NCI-H510A treated with DMSO at 0.1 percent for 48 hours (cell line): ENCODE measurements at places on chromosomes 1 and 21.

DNA sequence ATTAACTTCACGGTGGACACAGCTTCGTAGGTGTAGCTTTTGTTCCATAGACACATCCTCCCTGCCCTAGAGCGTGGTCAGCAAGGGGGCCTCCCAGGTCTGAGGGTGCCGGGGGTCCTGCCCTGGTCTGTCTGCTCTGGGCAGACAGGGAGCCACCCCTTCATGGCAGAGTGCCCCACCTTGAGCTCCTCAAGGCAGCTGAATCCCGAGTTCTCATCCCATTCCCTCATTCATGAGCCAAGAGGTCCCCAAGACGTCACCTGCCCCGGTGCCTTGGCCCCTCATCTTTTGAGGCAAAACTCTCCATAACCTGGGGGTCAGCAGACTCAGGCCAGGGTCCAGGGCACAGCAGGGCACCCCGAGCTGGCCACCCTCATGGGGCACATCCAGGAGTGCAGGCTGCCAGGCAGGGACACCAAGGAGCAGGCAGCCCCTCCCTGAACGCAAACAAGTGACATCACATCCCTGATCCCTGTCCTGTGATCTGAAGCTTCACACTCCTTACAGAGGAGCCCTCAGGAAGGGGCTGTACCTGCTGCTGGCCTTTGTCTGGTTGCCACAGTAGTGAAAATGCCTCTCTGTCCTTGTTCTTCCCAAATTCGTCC, 23.3 kb downstream of the UBASH3A start:
- no peak for DNase-seq

DNA sequence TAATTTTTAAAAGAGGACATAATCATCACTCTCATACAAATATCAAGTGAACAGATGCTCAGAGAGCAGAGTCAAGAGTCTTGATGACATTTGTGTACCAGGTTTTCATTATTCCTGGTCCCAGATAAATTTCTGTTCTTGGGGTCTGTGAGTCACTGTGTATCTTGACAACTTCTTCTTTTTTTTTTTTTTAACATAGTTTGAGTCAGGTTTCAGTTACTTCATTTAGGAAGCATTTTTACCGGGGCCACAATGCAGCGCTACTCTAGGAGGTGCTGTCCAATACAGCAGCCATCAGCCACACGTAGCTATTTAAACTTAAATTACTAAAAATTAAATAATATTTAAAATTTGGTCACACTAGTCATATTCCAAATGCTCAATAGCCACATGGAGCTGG, 188.1 kb upstream of the SAMSN1 start:
- DNase-seq, result no peak

GRCh38 chr1:39407510-39407895, 83.9 kb upstream of the BMP8A start:
- no peak for DNase-seq

- no peak for DNase-seq
These were observed 130.7 kb upstream of the BMP8A start for GRCh38 chr1:39360731-39361130.

DNA sequence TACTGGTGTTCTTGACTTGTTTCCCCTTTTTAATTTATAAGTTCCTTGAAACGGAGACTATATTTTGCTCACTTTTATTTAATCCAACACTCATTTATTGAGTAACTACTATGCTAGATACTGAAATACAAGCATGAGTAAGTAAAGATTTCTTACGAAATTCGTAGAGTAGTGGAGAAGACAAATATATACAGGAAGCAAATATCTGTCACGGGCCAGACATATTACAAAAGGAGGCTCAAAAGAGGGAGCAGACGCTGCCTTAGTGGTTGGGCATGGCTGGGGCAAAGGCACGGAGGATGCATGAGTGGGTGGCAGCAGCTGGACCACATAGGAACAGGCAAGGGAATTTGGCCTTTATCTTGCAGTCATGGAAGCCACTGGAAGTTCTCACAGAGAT, 6.8 kb downstream of the NCF2 start:
- DNase-seq, result no peak

DNA sequence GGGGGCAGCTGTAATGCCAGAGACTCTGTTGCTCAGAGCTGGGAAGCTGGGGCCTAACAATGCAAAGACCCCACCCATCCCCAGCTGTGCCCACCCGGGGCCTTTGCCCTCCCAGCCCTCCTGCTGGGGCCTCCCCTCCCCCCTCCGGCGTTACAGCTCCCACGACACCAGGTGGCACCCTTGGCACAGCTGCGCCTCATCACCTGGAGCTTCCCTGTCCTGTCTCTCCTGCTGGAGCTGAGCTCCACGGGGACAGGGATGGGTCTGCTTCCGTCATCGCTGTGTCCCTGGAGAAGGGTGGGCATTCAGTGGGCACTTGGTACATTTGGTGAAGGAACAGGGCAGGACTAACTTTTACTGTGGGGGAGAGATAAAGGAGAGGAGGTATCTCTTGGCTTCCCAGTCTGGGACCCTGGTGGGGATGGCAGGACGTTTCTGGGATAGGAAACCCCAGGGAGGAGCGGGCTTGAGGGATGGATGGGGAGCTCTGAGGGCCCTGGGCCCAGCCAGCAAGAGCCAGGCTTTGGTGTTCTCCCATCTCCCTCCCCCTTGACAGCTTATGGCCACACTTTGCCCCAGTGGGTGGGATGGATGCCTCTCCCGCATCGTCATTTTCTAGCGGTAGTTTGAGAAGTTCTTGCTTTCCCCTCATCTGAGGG, 453.2 kb downstream of the PTPRU start:
- no peak for DNase-seq

DNA sequence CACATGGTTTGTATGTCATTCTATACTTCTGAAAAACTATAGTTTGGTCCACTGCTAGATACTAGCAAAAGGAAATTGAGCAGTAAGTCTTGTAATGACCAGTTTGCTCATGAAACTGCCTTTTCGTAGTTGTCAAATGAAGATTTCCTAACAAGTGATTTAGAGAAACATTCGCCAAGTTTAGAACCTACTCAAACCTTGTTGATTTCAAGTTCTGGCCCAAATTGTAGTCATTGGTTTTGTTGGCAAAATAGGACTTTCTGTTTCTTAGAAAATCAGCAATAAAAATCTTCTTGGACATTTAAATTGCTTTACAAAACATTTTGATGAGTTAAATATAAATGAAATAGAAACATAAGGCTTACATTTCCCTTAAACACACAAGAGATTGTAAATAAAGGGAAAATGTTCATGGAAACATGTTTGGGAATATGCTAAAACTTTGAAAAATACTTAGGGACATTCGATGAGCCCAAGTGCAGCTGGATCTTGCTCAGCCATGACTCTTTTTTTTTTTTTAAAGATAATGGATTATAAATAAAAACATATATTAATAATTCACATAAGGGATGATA, 178.5 kb upstream of the LYPLAL1 start:
- DNase-seq, result no peak

DNA sequence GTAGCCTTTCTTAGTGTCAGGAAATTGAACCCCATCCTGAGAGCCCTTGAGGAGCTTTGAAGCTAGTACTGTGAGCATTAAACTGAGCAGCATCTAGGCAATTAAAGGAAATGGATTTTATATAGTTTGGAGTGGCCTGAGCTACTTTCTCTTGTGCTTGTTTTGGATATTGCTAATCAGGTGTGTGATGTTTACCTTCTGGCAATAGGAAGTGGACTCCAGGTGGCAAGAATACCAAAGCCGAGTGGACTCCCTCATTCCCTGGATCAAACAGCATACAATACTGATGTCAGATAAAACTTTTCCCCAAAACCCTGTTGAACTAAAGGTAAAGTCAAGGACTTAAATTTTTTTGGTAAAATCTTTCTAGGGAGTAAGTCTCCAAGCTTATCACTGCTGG, 79.4 kb downstream of the MACF1 start:
- DNase-seq, result peak; percentile 98

DNA sequence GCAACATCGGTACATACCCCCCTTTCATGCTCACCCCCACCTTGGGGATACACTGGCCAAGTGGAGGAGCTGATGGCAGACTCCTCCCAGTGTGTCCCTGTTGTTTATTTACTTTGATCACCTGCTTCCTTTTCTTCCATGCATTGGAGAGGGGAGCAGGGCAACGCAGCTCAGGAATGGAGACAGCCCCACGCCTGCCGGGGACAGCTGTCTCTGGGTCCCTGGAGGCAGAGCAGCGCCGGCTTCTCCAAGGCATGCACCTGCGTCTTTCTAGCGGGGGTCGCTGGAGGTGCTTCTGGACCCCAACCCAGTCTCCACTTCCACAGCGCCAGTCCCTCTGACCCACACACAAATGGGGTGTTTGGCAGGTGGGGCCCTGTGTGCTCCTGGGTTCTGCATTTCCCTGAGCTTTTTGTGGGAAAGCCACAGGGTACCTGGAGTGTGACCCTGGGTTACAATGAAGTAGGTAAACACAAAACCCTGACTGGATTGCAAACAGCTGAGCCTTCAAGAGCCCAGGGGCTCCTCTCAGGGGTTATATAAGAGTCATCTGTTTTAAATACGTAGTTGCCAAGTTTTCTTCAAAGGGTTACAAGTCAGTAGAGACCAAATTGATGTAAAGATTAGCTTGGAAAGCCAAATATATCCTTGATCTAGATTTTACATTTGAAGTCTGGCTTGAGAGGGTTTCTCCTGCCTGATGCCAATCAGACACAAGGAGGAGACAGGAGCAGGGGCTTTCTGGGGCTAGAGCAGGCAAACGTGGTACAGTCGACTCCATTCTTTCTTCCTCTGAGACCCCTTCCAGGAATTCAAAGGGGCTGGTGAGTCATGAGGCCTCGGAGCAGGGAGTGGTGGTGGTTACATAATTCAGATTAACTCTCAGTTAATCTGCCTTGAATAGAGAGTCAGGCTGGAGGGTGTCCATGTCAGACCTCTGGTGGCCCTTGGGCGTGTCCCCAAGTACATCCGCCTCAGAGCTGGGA, 4.5 kb downstream of the AJAP1 start:
- DNase-seq, result no peak

- no peak for DNase-seq
These were observed 94.5 kb upstream of the TSPAN2 start for GRCh38 chr1:115183721-115184259.

DNA sequence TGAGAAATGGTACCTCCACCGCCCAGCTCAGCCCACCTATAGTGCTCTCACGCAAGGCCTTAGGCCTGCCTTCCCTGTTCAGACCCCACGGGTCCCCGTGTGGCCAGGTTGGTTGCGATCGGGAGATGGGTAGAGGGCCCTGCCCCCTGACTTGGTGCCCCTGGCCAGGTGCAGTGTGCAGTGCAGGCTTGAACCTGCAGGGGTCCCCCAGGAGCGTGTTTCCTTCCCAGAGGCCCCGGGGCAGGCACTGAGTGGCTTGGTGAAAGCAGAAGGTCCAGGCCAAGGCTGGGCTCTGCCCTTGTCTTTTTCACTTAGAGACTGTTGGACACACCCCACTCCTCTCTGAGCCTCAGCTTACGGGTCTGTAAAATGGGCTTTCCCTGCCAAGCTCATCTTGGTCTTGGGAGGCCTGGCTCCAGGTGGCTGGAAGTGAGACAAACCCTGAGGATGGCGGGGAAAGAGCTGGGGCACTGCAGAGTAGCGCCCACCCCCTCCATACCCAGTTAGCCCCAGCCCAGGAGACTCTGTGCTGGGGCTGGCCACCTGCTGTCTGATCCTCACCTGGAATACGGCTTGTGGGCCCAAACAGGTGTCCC, 9.3 kb upstream of the HES5 start:
- DNase-seq, result no peak

GRCh38 chr1:21966247-21967000, 10.4 kb upstream of the CELA3B start:
- DNase-seq, result no peak

- no peak for DNase-seq
These were observed 49.4 kb downstream of the ZNF326 start for GRCh38 chr1:90044346-90044745.

DNA sequence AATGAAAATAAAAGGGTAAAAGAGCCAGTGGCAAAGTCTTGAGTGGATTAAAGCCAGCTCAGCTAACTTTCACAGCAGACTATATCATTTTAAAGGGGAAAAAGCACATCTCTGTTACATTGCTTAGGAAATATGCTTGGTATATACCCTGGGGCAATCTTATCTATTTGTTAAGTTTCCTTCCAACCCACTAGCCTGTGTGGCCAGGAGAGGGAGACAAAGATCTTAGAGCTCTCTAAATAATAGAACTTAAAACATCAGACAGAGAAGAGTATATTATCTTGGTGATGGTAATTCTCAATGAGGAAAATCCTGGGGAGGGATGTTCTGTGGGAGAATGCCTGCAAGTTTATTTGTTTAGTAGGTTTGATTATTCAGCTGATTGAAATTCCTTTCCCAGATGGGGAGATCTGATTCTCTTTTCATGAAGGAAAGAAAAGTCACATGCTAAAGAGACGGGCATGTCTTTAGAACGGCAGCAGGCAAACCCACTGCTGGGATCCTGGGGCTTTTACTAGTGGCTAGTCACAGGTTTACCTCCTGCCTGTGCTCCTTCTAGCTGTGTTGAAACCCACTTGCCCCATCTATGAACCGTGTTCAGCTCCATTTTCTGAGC, 3.6 kb downstream of the KCNE2 start:
- DNase-seq, result peak; percentile 48
